ENCODE measurements at places on chromosomes 1 and 21.

- DNase-seq = no peak
Measured at GRCh38 chr1:90781534-90781933, 64.4 kb upstream of the BARHL2 start.

- peak; percentile 55 for DNase-seq
Measured at GRCh38 chr1:225697428-225697827, 44.5 kb upstream of the ENAH start.

DNA sequence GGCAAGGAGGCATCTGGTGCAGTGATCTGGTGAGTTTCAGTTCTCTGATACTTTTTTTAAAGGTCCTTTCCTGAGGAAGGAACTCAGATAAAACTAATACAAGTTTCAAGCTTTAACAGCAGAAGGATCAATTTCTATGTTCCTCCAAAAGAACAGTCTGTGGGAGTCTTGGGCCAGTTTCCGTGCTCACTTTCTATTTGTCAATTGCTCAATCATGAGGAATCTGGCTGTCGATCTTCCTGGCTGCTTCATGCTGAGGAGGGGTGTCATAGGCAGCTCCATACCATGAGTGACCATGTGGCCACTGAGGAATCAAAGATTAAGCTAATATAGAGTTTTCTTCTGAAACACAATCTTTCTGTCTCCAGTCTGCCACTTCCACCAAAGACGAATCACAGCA is 11.4 kb upstream of the TMEM125 start:
- DNase-seq = no peak

DNA sequence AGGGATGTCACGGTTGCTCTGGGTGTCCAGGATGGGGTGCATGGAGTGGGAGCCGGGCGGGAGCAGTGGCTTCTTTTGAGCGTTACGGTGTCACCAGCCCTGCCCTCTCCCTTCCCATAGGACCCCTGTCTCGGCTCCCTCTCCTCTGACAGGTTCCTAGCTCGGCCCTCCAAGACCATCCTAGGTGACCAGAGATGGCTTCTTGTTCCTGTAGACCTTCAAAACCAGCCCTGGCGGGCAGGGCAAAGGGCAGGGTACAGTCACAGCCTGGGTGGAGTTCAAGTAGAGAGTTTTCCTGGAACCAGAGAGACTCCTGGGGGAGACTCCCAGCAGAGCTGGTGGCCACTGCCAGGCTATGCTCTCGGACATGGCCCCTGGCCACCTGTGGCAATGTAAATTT is 345.6 kb upstream of the AJAP1 start:
- DNase-seq = no peak

GRCh38 chr1:8821084-8821483 is 3.6 kb upstream of the RERE start:
- DNase-seq = no peak

GRCh38 chr1:83508485-83509151 is 490.3 kb downstream of the TTLL7 start:
- DNase-seq = no peak

- peak; percentile 39 for DNase-seq
Measured at GRCh38 chr1:228345201-228345930, 61.3 kb downstream of the TRIM11 start.

DNA sequence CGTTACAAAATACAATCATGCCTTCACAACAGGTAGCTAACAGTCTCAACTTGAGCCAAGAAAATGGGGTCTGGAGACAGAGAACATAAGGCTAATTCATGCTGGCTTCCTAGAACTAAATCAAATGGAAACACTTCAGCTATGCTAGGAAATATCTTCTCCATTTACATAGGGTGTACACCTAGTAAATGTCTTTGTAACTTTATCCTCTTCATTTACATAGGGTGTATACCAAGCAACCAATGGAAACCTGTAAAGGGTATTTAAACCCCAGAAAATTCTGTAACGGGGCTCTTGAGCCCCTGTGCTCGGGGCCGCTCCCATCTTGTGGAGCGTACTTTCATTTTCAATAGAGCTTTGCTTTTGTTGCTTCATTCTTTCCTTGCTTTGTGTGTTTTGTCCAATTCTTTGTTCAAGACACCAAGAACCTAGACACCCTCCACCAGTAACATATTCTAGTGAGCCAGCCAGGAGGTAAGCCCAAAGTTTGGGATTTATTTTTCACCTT is 19.5 kb upstream of the CYP4X1 start:
- DNase-seq = no peak

- DNase-seq = no peak
Measured at GRCh38 chr1:215888159-215888558, 321.1 kb downstream of the KCTD3 start.

- DNase-seq = no peak
Measured at GRCh38 chr1:111223126-111223685, 4.3 kb upstream of the CHI3L2 start.

GRCh38 chr1:185720633-185721272 is 13.4 kb upstream of the HMCN1 start:
- DNase-seq = no peak

GRCh38 chr21:17416139-17416538 is 96.7 kb upstream of the CXADR start:
- no peak for DNase-seq

GRCh38 chr1:218557731-218558130 is 212.6 kb downstream of the TGFB2 start:
- DNase-seq = no peak

GRCh38 chr1:211566431-211567025 is 12.4 kb downstream of the SLC30A1 start:
- DNase-seq = no peak

GRCh38 chr1:42117214-42117613 is 36.0 kb upstream of the GUCA2B start:
- no peak for DNase-seq

GRCh38 chr1:205749234-205750137 is 496 bp downstream of the NUCKS1 start:
- peak; percentile 96 for DNase-seq

DNA sequence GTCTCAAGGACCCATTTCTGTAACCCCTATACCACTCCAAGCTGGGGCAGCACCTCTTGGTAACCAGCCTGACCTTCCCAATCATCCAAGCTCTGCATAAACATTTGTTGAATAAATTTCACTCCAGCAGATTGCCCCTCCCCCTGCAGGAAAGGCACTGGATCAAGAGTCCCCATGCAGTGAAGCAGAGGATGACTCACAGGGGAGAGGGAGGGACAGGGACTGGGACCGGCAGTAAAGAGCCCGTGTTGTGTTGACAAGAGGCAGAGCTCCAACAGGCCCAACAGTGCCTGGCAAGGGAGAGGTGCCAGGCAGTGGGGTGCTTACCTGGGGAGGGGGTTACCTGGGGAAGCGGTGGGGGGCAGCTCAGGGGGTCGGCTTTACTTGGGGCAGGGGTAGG is 32.3 kb downstream of the SLC9A1 start:
- peak; percentile 59 for DNase-seq

DNA sequence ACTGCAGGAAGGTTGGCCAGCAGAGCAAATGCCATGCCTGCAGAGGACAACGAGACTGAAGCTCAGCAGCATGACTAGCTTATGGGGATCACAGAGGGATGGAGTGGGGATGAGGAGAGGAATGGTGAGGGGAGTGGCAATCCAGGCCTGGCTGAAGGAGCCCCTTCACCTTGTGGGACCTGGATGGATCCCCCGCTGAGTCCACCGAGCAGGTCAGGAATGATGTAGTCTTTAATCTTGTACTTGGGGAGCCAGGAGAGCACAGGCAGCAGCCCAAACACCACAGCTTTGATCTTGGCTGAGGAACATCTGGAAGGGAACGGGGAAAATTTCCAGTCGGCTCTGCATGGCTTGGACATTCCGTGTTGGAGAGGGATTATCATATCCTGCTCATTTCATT is 10.5 kb downstream of the SLC26A9 start:
- no peak for DNase-seq

GRCh38 chr21:34135330-34135729 is 62.0 kb downstream of the MRPS6 start:
- no peak for DNase-seq

- peak; percentile 56 for DNase-seq
Measured at GRCh38 chr1:200038981-200039848, 11.7 kb downstream of the NR5A2 start.

- peak; percentile 68 for DNase-seq
Measured at GRCh38 chr1:154747740-154748404, 122.2 kb downstream of the KCNN3 start.

DNA sequence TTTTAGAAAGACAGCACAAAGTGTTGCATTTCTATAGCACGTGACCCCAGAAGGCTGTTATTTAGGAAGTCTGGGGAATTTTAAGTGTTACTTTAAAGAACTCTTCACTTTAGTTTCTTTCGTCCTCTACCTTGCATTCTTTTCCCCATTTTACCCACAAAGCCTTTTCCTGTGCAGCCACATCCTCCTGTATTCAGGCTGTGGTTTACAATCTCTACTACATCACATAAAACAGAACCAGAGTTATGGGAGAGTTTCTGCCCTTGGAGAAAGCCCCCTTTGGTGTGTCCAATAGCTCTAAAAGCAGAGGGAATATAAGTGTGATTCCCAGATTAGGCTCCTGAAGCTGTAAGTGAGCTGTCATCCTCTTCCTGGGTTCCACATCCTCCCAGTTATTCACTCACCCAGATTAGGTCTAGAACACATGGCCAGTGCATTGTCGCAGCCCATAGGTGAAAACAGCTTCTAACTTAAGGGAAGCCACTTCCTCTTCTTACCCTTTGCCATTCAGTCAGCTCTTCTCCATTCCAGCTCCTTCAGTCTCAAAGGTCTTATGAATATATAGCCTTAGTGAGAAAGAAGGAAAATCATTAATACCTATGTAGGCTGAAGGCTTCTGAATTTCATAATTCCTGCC is 171.1 kb downstream of the PIGK start:
- DNase-seq = no peak

DNA sequence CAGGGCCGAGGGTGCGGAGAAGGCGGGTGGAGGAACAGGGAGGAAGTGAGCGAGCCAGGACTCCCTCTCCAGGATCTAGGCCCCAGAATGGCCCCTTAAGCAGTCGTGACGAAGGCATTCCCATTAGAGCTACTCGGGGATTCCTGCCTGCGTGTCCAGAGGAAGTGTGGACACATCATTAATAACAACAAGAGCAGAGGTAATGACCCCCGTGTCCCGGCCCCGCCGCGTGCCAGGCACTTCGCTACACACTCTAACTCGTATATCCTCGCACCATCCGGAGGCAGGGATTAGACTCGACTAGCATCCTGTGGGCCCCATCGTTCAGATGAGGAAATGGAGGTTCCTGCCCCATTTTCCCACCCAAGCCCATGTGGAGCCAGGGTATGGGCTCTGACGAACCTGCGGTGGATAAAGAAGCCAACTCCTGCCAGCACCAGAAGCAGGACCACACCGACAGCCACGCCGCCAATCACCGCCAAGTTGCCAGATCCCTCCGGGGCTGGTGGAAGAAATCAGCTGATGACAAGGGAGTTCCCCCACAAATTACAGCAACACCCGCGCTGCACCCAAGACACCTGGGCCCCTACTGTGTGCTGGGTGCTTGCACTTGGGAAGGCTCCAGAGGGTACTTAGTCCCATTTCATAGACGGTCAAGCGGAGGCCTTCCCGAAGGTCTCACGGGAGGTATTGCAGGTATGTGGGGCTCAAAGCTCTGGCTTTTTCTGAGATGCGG is 21.6 kb downstream of the EPHA2 start:
- no peak for DNase-seq

DNA sequence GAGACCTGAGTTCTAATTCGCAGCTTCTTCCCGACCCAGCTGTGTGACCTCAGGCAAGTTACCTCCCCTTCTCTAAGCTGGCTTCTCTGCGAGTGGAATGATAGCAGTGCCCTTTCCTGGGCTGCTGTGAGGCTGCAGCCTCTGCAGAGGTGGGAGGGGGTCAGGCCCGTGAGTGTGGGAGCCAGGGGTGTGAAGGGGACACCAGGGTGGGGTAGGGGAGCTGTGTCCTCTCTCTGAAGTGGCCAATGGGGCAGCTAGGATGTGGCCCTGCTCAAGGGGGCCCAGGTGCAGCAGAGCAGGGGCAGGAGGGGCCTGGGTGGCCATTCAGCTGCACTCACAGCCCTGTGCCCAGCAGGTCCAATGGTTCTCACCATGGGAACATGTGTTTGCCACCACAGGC is 24.5 kb downstream of the DMRTB1 start:
- no peak for DNase-seq

- no peak for DNase-seq
Measured at GRCh38 chr1:177077734-177078499, 86.6 kb downstream of the ASTN1 start.

GRCh38 chr1:86648255-86648654 is 56.1 kb upstream of the SH3GLB1 start:
- DNase-seq = no peak

- no peak for DNase-seq
Measured at GRCh38 chr21:45836268-45836655, 145.3 kb upstream of the COL6A1 start.

GRCh38 chr1:51998701-51999100 is 8.2 kb upstream of the RAB3B start:
- DNase-seq = no peak

DNA sequence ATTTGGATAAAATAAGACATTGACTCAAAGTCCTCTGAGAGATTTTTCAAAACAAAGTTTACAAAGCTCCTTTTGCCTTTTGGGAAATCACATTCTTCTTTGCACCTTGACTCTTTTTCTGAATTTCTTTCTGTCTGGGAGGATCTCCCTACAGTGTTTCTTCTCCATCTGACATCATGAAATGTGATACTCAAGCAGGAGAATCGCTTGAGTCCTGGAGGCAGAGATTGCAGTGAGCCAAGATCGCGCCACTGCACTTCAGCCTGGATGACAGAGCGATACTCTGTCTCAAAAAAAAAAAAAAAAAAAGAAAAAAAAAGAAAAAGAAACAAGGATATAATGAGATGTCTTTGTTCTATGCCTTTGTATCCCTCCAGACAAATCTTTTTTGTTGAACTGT is 13.3 kb upstream of the GRIK1 start:
- DNase-seq = no peak

- no peak for DNase-seq
Measured at GRCh38 chr1:56670350-56670749, 25.2 kb downstream of the PRKAA2 start.

Measured in Right ventricle myocardium superior (tissue), 1 donor.